ENCODE measurements at places on chromosomes 7 and 10.

DNA sequence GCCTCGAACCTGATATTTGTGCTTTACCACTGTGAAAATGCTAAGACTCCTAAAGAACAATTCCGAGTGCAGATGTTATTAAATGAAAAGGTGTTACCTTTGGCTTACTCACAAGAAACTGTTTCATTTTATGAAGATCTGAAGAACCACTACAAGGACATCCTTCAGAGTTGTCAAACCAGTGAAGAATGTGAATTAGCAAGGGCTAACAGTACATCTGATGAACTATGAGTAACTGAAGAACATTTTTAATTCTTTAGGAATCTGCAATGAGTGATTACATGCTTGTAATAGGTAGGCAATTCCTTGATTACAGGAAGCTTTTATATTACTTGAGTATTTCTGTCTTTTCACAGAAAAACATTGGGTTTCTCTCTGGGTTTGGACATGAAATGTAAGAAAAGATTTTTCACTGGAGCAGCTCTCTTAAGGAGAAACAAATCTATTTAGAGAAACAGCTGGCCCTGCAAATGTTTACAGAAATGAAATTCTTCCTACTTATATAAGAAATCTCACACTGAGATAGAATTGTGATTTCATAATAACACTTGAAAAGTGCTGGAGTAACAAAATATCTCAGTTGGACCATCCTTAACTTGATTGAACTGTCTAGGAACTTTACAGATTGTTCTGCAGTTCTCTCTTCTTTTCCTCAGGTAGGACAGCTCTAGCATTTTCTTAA lies 47.7 kb downstream of the MINPP1 start:
- no peak for DNase-seq

GRCh38 chr10:33212061-33212748 lies 122.3 kb downstream of the NRP1 start:
- no peak for DNase-seq

DNA sequence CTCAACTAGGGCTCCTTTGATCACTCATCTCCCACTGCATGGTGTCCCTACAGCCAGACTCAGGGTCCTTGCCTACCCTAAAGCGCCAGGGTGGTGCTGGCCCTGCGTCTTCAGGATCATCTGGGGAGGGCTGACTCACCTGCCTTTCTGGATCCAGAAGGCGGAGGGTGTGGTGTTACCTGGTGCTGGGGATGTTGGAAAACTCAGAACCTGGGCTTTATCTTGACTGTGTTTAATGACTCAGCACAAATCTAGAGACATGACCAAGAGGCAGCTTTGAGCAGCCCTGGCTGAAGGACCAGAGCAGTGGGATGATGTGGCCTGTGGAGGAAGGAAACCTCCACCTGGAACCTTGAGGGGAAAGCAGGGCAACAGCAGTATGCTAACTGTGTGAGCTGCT lies 96.5 kb downstream of the GRK5 start:
- DNase-seq: no peak

DNA sequence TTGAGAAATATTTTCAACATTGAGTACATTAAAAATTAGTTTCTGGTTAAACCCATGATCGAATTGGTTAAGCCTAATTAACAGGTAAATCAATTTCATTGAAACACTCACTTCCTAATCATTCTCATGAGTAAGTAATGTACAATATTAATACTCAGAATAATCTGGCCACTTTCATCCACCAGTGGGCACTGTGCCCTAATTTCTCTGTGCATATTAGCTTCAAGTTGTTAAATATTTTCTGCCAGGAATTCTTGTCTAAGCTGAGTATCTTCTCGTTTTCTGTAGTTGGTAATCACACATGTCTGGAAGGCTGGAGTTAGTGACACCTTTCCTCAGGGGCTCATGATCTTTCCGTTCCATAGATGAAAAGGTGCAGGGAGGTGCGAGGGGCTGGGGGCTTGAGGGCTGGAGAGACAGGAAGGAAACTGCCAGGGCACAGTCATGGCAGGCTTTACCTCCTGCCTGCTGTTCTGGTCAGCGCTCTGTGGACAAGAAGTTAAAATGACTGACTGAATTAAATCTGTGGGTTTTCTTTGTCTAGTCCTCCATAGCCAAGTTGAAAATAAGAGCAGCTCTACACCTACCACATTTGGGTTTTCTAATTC lies 71.9 kb downstream of the WIPF3 start:
- DNase-seq: no peak

DNA sequence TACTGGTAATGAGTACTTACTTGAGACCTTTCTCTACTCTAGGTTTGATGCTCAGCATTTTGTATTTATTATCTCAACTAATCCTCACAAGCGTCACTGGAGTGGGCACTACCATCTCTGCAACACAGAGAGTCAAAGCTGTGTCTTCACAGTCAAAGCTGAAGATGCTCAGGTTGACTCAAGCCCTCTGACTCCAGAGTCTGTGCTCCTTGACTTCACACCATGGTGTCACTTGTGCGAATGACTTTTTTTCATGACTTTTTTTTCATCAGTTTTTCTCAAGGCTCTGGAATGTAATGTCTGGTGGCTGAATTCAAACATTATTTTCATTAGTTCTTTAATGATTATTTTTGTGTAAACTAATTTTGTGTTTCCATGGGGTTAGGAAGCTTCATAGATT lies 30.4 kb upstream of the TARP start:
- no peak for DNase-seq

- no peak for DNase-seq
Measured at GRCh38 chr10:114389426-114389825, 14.9 kb downstream of the AFAP1L2 start.

- DNase-seq: no peak
Measured at GRCh38 chr7:22561895-22562593, 62.1 kb upstream of the STEAP1B start.

- no peak for DNase-seq
Measured at GRCh38 chr7:15839416-15840100, 153.1 kb upstream of the MEOX2 start.

GRCh38 chr7:139777948-139778841 lies at the start of gene HIPK2:
HIPK2 (minus strand) TSS chr7:139777998; CDS start chr7:139777623, 375 bp downstream.
- no peak for DNase-seq

GRCh38 chr10:33410860-33411234 lies 76.4 kb upstream of the NRP1 start:
- DNase-seq: no peak

- no peak for DNase-seq
Measured at GRCh38 chr10:121880895-121881294, 46.9 kb downstream of the ATE1 start.

DNA sequence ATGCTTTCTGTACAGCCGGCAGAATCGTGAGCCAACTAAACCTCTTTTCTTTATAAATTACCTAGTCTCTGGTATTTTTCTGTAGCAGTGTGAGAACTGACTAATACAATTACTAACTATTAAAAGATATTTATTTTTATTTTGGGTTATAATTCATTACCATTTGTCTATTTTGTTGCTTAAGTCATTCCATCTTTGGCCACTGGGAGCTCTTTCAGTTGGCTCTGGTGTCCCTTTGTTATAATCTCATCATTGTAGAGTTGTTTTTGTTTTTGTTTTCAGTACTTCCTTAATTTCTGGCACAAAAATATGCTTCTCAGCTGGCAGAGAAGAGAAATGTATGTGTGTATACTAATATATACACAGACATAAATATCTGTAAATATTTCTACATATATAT lies 807.9 kb upstream of the MBL2 start:
- no peak for DNase-seq

- DNase-seq: no peak
Measured at GRCh38 chr7:22447762-22448161, 52.2 kb downstream of the STEAP1B start.

GRCh38 chr7:151454305-151454704 lies 14.4 kb upstream of the CRYGN start:
- no peak for DNase-seq

DNA sequence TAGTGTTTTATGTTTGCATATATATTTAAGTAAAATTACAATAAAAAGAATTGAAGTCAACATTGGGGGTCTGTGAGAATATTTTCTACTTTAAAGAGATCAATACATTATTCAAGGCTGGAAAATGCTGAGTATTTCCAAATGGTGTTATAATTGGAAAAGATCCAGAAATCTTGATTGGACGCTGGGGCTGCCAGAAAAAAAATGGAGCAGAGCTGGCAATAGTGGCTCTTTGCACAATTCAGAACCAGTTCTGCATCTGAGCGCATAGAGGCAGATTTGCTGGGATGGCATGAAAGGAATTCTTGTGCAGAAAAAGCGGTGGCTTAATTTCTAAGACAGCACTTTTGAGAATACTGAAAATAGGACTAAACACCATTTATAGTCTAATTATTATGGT lies 10.8 kb upstream of the VWC2 start:
- no peak for DNase-seq

DNA sequence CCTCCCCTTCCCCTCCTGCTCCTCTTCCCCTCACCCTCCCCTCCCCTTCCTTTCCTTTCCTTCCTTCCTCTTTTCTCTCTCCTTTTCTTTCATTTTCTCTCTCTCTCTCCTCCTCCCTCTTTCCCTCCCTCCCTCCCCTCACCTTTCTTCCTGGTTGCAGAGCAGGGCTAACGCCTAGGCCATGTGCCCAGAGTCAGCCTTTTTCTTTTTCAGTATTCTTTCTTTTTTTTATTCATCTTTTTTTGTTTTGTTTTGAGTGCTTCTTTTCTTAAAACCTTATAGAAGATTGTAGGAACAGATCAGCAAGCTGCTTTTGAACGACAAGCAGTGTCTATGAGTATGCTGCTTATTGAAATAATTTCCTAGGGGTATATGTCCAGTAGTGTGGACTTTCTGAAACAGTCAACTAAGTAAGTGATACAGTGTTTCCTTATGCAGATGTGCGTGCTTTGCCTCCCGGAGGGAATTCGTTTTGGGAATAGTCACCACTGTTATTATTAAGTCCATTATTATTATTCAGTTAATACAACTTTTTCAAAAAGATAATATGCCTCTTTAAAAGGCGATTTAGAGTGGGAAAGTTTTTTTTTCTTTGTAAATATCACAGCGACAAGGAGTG lies 219.2 kb downstream of the CAMK1D start:
- DNase-seq: no peak

DNA sequence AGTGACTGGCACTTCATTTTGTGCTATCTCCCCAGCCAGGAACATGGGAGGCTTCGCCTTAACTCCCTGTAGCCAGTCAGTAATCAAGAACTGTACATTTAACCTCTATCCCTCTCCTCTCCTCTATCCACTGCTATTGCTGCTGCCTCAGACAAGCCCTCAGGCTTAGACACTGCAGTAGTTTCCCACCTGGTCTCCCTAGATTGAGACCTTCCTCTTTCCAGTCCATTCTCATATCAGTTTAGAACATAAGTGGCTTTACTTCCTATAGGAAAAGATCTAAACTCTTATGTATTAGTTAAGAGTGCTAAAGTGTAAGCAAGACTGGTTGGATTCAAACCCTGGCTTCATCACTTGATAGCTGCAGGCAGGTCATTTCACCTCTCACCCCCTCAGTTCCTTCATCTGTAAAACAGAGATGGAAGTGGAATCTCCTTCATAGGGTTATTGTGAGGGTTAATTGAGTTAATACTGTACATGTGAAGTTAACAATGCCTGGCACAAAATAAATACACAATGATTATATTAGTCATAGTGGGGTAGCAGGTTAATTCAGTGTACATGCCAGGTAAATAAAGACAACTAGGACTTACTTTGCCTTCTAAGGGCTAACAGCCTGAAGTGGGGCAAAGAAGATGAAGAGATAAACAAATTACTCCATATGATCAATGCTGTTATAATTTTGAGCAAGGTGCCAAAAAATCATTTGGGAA lies 76.1 kb downstream of the ZNF277 start:
- no peak for DNase-seq

- DNase-seq: no peak
Measured at GRCh38 chr7:54813398-54813797, 54.4 kb upstream of the SEC61G start.

DNA sequence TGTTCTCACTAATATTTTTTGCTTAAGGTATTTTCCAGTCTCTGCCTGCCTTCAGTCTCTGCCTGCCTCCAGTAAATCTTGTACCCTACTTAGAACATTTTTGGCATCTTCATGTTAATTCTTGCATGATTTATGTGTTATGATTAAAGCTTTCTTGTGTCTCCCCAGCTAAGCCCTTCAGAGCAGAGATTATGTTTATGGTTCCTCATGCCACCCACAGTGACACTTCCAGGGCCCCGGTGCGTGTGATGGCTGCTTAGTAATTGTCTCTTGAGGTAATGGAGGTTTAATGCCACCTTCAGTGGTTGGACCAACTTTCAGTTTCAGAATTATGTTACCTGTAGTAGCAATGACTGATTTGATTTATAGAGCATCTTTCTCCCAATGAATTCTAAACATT lies 70.6 kb upstream of the MET start:
- DNase-seq: no peak

Data from cerebellar nuclear complex (tissue), 1 donor.